ENCODE measurements at places on chromosomes 6 and 20. TPM values are rescaled to one million over a fixed set of nuclear protein-coding genes. Genes with fewer than 3 reads are reported as not detected.

Gene FGD2
- 395 TPM for polyA plus RNA-seq

Gene HLA-DQB1
- 246 TPM for polyA plus RNA-seq

Gene SLC17A9
- 25.5 TPM for polyA plus RNA-seq

- DNase-seq, result peak; percentile 12
Observed at GRCh38 chr20:35663516-35664465, 909 bp downstream of the CPNE1 start.

GRCh38 chr6:125503181-125503580 is 201.4 kb upstream of the HDDC2 start:
- DNase-seq, result no peak

- DNase-seq, result no peak
Observed at GRCh38 chr20:11027224-11027623, 353.4 kb upstream of the JAG1 start.

All from CD14-positive monocyte (primary cell).